Heart left ventricle (tissue), 16 donors: ENCODE measurements at places on chromosomes 2 and 18. TPM values are rescaled to one million over a fixed set of nuclear protein-coding genes. Genes with fewer than 3 reads are reported as not detected.

- DNase-seq: no peak
- H3K36me3 ChIP-seq: no peaks in the 10 kb centered on the region
- no peaks in the 10 kb centered on the region for H3K4me1 ChIP-seq
- no peak overlapping the region for H3K27ac ChIP-seq
- no peak overlapping the region for H3K4me3 ChIP-seq
- no peaks in the 10 kb centered on the region for H3K27me3 ChIP-seq
These were observed 377.6 kb upstream of the NETO1 start for GRCh38 chr18:73245345-73245744.

GRCh38 chr2:100577777-100578176, 15.0 kb downstream of the PDCL3 start:
- no peak for DNase-seq
- H3K4me3 ChIP-seq: no peak overlapping the region
- H3K27ac ChIP-seq: no peak overlapping the region
- no peaks in the 10 kb centered on the region for H3K27me3 ChIP-seq

CLEC4F gene
- total RNA-seq: 0.27 TPM

SALL3 gene
- total RNA-seq: 0.07 TPM

GNLY gene
- 0.45 TPM for total RNA-seq

DDX18 gene
- total RNA-seq: 28.2 TPM

TMEM178A gene
- 3.0 TPM for total RNA-seq

GRCh38 chr2:205865905-205866441, 183.7 kb downstream of the NRP2 start:
- no peak overlapping the region for H3K27ac ChIP-seq
- H3K36me3 ChIP-seq: no peaks in the 10 kb centered on the region
- no peak overlapping the region for H3K4me3 ChIP-seq

DNA sequence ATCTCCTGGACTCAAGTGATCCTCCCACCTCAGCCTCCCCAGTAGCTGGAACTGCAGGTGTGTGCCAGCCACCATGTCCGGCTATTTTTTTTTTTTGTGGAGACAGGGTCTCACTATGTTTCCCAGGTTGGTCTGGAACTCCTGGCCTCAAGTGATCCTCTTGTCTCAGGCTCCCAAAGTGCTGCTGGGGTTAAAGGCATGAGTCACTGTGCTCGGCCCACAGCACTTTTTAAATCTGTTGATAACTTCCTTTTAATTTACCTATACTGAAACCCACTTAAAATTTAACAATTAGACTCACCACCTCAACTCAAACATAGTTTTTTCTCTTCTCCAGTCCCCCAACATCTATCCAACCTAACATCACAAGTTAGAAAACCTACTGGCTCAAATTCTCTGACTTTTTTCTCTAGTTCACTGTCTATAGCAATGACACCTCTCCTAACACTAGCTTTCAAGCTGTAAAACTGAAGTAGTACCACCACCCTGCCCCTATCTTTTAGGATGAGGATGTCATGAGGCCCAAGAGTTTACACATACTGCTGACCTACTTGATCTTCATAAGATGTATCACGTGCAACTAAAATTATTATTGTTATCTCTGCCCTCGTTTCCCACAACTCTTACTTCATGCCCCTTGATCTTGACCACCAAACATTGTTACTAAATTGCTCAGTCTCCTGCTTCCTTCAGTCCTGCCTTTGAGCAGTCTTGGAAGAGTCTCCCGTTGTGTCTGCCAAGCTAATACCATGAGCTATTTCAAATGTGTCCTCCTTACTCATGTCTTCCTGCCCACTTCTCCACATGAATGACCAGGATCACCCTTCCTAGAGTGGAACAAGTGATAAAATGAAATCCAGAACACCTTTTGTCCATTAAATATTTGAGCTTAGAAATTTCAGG, 142.3 kb upstream of the ZFP36L2 start:
- H3K4me3 ChIP-seq: no peak overlapping the region
- H3K27me3 ChIP-seq: no peaks in the 10 kb centered on the region
- no peak for DNase-seq
- H3K36me3 ChIP-seq: no peaks in the 10 kb centered on the region
- peaks cover 33% of the 10 kb centered on the region for H3K4me1 ChIP-seq

GTF2A1L gene
- not detected for total RNA-seq

DNA sequence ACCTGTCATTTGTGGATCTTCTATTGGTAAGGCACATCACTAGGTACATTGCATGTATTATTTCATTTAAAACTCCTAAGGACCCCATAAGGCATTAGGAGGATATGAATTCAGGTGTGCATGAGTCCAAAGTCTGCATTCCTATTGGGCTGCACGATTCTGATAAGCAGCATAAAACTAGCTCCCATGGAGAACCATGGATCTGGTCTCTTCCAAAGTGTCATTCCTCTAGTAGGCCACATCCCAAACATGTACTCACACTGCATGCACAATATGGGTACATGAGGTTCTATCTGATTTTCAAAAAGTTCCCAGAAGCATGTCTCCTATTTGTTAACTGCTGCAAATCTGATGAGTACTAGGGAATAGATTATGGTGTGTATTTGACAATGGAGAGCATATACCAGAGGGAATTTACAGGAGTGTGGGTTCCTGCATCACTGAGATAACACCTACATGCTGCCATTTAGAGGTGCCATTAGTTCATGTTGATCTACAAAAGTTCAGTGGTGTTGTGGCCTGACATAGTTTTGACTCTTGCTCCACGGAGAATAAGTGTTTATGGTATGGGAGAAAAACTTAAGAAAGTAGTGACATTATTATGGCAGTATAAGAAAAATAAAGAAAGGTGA, 11.3 kb downstream of the CYTIP start:
- no peak overlapping the region for H3K27ac ChIP-seq
- no peak for DNase-seq
- no peak overlapping the region for H3K4me3 ChIP-seq
- H3K27me3 ChIP-seq: no peaks in the 10 kb centered on the region

HOXD8 gene
- total RNA-seq: 0.47 TPM

DNA sequence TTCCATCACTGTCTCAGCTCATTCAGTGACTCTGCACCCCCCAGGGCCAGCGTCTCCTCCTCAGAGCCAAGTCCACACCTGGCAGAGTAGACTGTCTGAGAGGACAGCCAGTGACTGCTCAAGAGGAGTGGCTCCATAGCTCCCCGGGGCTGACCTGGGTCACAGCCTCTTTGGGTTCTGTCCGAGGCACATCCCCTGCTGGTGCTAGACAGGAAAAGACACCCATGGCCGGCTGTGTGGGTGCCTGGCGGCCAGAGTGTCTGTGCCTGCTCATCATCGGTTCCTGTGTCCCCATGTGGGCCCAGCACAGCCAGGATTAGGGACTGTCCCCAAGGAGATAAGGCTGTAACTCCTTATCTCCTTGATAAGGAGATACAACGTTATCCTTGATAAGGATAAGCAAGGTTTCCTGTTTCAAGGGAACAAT, 3.5 kb upstream of the CROCC2 start:
- H3K36me3 ChIP-seq: no peaks in the 10 kb centered on the region
- H3K4me3 ChIP-seq: no peak overlapping the region
- no peaks in the 10 kb centered on the region for H3K27me3 ChIP-seq
- peaks cover 17% of the 10 kb centered on the region for H3K4me1 ChIP-seq

DYSF gene
- 84.9 TPM for total RNA-seq

DNA sequence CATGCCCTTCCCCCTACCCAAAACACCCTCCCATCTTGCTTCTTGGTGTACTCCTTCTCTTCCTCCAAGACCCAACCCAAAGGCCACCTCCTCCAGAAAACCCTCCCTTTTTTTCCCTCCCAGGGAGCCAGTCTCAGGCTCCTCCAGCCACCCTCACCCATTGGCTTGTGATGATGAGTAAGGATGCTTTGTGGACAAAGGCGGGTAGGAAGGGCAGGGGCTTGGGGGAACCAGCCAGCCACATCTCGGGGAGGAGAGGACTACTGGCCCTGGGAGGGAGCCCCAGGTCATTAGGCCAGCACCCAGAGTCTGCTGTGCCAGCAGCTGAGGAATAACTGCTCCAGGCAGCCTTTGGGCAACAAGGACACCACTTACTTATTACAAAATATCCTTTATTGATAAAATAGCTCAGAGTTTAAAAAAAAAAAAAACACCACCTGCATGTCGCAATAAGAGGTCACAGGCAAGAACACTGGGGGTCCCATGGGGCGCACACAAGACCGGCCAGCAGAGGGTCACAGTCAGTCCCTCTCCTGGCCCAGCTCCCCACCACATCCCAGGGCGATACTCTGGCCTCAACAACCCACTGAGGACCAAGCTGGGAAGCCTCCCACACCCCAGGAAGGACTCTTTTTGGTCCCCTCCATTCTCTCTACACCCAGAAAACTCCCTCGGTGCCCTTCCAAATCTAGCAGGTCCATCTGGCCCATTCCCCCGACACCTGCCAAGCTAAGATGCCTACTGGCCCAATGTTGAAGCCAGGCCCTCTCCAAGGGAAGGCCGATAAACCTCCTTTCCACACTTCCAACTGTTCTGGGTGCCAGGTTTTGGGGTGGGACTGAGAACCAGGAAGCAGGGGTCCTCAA, 3.6 kb downstream of the ADRA2B start:
- peak; percentile 14 for DNase-seq
- H3K36me3 ChIP-seq: no peaks in the 10 kb centered on the region
- no peak overlapping the region for H3K4me3 ChIP-seq
- peaks cover 16% of the 10 kb centered on the region for H3K4me1 ChIP-seq
- no peak overlapping the region for H3K27ac ChIP-seq

GRCh38 chr18:44325903-44326635, 354.6 kb upstream of the SETBP1 start:
- H3K4me3 ChIP-seq: no peak overlapping the region
- H3K36me3 ChIP-seq: no peaks in the 10 kb centered on the region
- DNase-seq: peak; percentile 25
- H3K27ac ChIP-seq: no peak overlapping the region
- no peaks in the 10 kb centered on the region for H3K4me1 ChIP-seq
- H3K27me3 ChIP-seq: no peaks in the 10 kb centered on the region

- H3K4me1 ChIP-seq: no peaks in the 10 kb centered on the region
- no peak for DNase-seq
- H3K36me3 ChIP-seq: no peaks in the 10 kb centered on the region
- no peak overlapping the region for H3K4me3 ChIP-seq
These were observed 130.9 kb upstream of the ASB18 start for GRCh38 chr2:236395067-236395466.

DNA sequence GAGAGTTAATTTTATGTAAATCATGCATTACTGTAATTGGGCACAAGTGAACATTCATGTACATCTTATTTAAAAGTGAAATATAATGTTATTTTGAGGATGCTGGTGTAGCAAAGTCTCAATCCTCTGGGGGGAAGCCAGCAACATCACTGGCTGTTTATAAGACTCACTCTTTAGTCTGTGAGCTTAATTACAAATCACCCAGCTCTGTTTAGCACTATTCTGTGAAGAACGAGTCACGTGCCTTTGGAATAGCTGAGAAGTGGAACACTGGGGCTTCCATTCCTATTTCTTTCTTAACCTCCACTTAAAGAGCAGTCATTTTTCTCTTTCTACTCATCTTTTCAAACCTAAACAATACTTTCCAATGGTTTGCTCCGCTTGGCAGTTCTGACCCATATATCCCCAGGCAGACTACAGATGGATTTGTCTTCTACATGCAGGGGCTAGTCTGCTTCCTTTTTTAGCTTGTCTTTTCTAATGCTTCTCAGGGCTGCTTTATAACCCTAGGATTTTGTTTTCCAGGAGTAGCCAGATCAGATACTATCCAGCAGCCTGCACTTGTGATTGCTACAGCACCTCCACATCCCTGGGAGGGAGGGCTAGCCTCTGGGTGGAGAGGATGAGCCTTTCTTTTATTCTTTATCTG, 95.3 kb upstream of the CAVIN2 start:
- H3K27me3 ChIP-seq: no peaks in the 10 kb centered on the region
- peaks cover 7% of the 10 kb centered on the region for H3K4me1 ChIP-seq
- H3K4me3 ChIP-seq: no peak overlapping the region
- no peak for DNase-seq

- no peaks in the 10 kb centered on the region for H3K4me1 ChIP-seq
- no peaks in the 10 kb centered on the region for H3K36me3 ChIP-seq
- H3K4me3 ChIP-seq: no peak overlapping the region
- no peak for DNase-seq
These were observed 43.8 kb upstream of the KCNE4 start for GRCh38 chr2:223008162-223008561.
